K562 (cell line): ENCODE measurements at places on chromosomes 6 and 20.

DNA sequence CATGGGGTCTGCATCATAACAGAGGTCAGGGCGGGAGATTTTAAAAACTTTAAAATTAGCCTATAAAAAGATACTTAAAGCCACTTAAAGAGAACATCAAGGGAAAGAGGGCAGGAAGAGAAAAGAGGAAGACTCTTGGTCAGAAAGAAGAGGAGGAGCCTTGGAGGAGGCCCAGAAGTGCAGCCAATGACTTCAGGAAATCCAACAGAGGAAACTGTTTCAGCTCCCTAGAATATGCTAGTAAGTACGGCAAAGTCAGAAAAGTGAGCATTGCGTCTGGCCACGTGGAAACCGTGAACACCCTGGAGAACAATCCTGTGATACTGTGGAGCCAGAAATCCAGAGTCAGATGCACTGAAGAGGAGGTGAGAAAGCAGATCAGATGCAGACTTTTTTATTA lies 22.5 kb upstream of the NHSL1 start:
- DNase-seq = no peak

DNA sequence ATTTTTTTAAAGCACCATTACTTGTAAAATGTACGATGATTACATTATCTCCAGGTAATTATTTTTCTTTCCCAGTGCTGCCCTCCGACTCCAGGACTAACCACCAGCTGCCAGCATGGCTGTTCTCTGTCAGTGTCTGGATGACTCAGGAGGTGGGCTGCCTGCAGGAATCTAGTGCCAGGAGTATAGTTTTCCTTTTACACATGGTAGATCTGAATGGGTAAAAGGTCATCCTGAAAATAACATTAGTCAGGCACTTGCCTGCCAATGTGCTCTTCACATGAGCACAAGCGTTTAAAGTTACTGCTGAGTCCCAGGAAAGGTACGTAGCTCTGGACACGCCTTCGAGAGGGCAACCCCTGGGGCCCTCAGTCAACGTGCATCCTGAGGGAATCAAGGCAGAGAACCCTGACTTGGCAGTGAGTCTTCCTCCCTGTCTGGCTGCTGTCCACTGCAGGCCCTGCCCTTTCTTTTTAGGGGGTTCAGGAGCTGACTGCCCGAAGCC lies 2.4 kb downstream of the DYNLT1 start:
- DNase-seq = no peak

- no peak for DNase-seq
Observed at GRCh38 chr6:169960003-169960344, 208.6 kb downstream of the ERMARD start.

GRCh38 chr6:100440935-100441334 lies 23.8 kb downstream of the SIM1 start:
- DNase-seq = no peak

- DNase-seq = no peak
Observed at GRCh38 chr6:85368631-85369030, 81.3 kb upstream of the NT5E start.

DNA sequence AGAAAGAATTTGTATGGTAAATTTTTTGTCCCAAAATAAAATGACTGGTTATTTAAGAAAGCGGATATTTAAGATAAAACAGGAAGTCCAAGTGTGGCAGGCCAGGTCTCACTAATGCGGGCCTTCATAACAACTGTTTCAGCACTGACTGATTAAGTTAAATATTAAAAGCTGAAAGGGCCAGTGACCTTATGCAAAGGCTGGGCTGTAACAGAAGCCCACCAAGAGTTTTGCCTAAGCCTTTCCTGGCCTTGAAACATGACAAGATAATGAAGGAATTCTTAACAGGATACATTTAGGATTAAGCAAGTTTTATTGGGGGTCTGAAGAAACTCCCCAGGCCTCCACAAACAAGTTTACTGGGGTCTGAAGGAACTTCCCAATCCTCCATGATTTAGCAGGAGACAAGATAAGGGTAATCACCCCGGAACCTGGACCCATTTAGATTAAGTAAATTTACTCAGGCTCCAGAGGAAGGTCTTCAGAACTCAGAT lies 36.3 kb downstream of the ZNF133 start:
- DNase-seq = no peak

- no peak for DNase-seq
Observed at GRCh38 chr6:24927277-24927955, 8.3 kb downstream of the RIPOR2 start.

- no peak for DNase-seq
Observed at GRCh38 chr6:169169375-169169774, 84.3 kb downstream of the THBS2 start.

GRCh38 chr6:113971741-113972140 lies 793 bp upstream of the HDAC2 start:
- DNase-seq = peak; percentile 10

DNA sequence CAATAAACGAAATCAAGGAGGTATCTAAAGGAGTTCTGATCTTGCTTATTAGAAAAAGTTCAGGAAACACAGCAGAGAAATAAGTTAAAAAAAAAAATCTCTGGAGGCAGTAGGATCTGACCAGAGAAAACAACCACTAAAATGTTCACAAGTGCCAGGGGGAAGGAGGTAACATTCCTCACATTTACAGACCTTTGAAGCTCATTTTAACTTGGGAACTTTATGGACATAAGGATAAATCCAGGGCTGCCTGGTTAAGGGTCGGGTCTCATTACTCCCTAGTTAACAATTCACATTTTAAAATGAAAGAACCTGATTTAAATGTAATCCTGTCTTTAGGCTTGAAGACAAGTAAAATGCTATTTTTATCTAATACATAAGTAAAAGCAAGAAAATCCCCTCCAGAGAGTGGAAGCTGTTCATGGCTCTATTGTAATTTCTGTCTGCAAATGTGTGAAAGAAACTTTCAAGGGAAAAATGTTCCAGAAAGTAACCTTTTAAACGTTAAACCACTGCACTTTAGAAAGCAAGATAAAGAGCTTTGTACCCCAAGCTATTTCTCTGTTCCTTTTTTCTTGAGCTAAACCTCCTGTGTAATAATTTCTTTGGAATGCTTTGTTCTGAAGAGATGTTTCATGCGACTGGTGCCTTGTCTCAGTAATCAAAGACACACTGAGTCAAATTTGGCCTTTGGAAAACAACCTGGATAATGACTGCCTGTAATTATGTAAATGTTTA lies 38.2 kb downstream of the MYLIP start:
- no peak for DNase-seq

GRCh38 chr6:13152764-13153163 lies 175.6 kb downstream of the TBC1D7 start:
- no peak for DNase-seq

DNA sequence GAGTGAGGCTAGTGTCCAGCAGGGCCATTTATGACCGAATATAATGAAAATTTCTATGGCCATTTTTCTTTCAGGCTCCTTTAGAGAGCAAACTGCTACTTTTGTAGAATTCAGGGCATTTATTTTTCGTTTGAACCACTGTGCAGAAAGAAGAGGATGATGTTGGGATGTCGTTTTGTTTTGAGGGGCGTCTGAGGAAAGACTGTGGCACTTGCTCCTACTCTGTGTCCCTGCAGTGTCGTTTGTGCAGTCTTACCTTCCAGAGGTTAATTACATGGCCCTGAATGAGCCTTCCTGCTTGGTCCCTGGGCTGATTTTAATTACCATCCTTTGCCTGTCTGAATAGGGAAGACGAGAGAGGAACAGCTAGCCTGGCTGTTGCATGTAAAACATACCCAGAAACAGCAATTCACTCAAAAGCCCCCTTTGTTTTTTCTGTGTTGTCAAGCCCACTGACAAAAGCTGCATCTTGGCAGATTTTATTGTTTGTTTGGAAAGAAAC lies 65.3 kb downstream of the CTNNBL1 start:
- DNase-seq = no peak

- no peak for DNase-seq
Observed at GRCh38 chr6:138776659-138777058, 3.1 kb downstream of the CCDC28A start.
